ENCODE measurements at places on chromosomes 12 and 14.

DNA sequence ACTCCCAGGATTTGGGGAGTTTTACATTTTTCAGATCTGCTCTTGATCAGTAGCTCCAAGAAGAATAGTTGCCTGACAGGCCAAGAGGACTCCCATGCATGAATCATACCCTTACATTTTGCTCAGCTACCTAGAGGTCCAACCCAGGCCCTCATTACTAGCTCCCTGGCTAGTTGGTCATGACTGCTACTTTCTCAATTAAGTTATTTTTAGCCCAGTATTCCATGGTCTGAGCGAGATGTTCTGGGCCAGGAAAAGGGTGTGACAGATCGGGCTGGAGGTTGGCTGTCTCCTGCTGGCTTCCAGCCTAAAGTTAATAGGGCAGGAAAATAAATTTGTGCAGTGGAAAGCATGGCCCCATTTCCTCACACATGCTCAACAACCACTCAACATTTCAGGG lies 379.2 kb downstream of the GRIN2B start:
- no peak for DNase-seq

- no peak for DNase-seq
Observed at GRCh38 chr14:79551523-79551922, 659.8 kb downstream of the DIO2 start.

DNA sequence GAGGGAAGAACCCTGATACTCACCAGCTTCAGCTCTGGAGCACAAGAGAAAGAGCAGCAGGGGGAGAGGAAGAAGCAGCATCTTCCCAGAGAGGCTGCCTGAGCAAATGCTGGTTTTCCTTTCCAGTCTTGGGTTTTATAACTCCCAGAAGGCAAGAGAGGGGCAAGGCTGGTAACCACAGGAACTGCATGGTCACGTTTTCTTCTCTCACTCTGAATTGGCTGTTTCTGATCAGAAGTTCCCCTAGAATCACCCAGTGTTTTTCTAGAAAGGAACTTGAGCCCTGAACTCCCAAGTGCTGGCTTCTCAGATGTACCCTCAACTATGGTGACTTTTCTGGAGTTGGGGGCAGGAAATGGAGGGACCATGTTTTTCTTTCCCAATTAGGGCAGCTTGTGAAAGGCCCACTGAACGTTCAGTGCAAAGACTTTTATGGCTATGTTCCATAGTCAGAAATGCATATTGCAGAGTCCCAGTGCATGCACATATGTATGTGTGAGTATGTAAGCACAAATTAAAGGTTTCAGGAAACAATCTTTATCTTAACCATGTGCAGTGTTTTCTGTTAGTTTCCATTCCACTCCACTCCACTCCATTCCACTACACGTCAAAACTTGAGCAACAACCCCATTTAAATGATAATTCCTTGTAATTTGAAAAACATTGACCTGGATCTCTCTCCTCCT lies at the start of gene CMA1:
Gene CMA1, minus strand, starts transcription at position 111 of the 686 bp plus-strand sequence. Its CDS starts 30 bp downstream, at position 81.
- no peak for DNase-seq

GRCh38 chr14:93231129-93231979 lies 24.3 kb downstream of the UBR7 start:
- DNase-seq, result no peak

DNA sequence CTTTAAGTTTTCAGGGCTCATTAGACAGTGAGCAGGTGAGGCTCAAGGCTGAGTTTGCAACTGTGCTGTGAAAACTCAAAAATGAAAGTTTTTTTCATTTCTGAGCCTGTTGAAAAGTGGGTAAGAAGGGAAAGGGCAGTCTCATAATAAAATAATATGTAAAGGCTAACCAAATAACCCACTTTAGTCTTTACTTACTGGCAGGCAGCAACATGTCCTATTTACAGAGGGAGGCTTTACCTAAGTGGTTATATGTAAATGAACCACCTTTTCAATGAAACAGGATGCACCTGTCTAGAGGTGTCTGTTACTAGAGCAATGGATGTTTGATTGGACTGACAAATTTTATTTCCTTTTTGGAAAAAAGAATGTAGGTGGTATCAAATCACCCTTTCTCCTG lies 158.0 kb downstream of the ETV6 start:
- no peak for DNase-seq

- peak; percentile 70 for DNase-seq
Observed at GRCh38 chr14:76926521-76927251, 100.5 kb downstream of the LRRC74A start.

DNA sequence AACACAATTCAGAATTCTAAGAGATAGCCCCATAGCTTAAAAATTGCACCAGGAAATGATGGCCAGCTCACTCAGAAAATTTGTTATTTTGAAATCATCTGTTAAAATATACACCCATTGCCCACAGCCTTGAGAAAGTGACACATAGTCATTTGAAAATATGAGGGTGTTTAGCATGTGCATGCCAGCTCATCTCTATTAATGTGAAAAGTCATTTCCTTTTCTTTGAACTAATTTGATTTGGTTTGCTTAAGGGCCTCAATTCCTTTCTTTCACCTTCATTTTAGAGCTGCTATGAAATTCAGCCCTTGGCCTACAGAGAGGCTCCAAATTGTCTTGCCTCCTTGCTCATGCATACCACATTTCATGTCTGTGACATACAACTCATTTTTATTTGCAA lies 241.4 kb downstream of the PHLDA1 start:
- no peak for DNase-seq

DNA sequence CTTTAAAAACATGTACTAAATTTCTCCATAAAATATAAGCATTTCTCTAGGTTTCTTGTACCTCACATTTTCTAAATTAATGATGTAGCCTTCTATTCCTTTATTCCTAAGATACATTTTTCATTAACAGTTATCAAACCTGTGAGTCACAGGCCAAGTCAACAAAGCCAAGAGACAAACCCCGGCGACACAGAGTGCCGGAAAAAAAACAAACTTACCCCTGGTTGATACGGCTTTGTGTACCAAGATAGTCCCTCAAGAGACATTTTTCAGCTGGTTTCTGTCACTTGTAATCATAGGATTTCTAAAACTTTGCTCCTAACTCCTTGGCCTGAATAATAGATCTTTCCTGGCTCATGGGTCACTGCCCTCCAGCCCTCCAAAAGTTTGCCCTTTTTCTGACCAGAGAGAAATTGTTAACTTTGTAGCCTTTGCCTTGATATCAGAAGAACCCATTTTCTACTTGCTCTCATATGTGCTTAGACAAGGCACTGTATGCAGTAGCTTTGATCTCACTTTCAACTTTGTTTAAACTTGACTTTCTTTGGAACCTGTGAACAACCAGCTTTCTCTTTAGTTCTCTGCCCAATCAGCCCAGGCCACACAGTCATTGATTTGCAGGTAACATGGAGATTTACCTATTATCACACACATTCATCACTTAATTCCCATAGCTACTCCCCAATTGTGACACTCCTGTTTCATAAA lies 172.2 kb downstream of the PRKD1 start:
- DNase-seq, result no peak

GRCh38 chr14:104195878-104196277 lies 57.5 kb downstream of the KIF26A start:
- no peak for DNase-seq

DNA sequence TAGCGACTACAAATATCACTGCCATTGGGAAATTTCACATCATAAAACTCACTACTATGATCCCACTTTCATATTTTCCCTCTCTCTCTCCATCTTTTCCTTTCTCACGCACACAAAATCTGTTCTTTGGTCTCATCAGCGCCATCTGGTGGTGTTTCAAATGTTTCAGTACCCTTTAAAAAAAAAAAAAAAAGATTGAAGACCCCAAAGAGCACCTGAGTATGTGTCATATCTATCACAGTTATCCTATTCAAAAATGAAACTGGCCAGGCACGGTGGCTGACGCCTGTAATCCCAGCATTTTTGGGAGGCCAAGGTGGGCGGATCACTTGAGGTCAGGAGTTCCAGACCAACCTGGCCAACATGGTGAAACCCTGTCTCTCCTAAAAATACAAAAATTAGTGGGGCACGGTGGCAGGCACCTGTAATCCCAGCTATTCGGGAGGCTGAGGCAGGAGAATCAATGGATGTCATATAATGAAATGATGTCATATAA lies 72.4 kb downstream of the TTC9 start:
- DNase-seq, result no peak

DNA sequence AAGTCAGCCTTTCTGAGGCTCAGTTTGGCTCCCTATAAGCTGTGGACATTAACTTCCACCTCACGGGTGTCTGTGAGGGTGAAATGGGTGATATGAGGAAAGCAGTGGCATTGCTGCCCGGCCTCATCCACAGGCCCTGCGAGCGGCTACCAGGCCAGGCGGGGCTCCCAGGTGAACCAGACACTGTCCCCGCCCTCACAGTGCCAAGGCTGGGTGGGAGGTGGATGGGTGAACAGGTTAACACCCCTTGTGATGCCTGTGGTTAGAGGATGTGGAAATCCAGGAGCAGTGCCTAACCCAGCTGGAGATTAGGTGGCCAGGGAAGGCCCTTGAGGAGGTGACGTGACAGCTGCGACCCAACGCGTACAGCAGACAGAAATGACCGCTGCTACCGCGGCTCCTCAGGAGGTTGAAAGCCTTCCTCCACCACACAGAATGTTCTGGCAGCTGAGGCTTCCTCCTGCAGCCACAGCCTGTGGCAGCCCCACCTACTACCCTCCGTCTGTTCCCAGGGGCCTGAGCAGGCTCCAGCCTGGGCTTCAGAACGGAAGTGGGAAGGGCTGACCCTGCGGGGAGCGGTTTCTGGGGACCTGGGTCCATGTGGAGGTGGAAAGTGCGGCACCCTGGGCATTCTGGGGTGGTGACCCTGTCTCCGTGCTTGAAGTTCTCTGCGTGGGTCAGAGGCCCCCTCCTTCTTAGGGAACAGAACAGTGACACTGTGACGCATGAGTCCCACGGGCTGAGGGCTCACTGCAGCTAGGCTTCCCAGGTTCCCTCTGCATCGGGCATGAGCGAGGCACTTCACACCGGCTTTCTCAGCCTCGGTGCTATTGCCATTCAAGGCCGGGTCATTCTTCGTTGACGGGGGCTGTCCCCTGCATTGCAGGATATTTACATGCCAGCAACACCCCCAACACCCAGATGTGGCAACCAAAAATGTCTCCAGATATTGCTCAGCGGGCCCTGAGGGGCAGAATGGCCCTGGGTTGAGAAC lies 9.7 kb downstream of the MMAB start:
- no peak for DNase-seq

DNA sequence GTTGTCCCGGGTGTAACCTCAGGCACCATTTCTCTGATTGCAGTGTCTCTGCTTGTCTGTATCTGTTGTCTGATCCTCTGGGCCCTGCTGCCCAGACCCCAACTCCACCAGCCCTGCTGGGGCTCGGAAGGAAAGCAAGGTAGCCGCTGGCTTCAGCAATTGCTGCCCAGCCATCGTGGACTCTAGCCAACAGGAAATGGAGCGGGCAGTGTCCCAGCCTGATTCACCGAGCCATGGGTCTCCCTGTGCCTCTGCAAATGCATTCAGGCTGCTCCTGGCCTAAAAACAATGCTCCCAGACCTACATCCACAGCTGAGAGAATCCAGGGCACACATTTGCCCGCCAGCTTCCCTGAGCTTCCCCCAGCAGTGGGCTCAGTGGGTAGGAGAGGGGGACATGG lies 9.2 kb downstream of the TUNAR start:
- no peak for DNase-seq

GRCh38 chr12:31000751-31001150 lies 72.9 kb upstream of the DDX11 start:
- DNase-seq, result no peak

DNA sequence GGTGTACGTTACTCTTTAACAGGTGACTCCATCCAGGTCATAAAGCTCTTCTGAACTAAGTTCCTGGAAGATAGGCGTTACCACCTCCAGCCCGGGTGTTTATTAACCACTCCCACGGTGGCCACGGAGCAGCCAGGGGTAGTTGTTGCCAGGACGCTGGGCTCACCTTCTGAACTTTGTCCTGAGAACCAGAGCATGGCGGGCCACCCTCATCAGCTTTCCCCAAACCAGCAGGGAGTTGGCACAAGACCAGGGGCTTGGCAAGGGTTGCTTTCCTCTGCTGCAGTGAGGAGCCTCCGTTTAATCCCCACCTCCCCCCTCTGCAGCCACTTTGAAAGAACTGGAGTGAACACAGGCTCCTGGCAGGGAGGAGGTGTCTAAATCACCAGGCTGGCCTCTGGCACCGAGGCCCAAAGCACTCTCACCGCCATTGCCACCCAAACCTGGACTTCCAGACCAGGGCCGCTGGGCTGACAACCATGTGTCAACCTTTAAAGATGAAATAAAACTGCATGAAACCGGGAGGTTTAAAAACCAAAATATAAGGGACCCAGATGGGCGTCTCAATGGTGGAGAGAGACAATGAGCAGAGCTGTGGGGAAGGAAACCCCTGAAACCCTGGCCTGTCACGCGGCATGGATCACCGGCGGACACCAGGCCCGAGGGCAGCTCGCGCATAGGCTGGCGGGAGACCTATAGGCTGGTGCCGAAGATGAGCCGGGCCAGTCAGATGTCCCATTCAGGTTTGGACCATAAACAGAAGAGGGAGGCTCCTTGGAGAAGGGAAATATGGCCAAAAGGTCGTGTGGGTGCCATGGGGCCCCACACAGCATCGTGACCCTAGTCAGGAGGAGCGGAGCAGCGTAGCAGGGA lies 30.9 kb upstream of the TDRD9 start:
- DNase-seq, result no peak

GRCh38 chr12:3103806-3104205 lies 26.6 kb downstream of the TSPAN9 start:
- DNase-seq, result no peak

DNA sequence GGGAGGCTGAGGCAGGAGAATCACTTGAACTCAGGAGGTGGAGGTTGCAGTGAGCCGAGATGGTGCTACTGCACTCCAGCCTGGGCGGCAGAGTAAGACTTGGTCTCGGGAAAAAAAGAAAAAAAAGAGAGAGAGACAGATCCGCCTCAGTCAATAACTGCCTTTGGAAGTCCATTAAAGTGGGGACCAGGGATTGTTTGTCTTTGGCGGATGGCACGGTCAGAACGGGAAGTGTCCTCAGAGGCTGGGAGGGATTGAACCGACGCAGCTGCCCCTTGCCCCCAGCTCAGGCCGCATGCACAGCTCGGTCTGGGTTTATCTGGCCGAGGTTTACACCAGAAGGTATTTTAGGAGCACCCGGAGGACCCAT lies 54.4 kb downstream of the TESC start:
- no peak for DNase-seq

DNA sequence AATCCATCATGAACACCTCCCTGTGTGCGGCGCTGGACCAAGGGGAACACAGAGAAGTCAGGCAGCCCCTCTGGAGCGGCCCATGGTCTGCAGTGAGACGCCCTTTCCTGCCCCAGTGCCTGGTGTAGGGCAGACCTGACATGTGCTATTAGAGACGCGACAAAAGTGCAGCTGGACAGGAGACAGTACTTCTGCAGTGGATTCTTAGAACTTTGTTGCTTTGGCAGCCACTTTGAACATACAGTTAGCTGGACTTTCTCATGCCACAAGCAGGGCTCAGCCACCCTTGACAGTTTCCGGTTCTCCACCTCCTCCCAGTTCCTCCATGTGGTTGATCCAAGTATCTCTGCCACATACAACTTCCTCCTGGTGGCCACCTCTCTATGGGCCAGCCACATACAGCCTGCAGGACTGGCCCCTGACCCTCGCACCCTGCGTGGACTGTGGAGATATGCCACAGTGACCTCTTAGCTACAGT lies 45.9 kb downstream of the LGMN start:
- peak; percentile 47 for DNase-seq

All from sciatic nerve (tissue), 2 donors.